CD8-positive, alpha-beta memory T cell (primary cell): ENCODE measurements at places on chromosomes 13 and 19.

DNA sequence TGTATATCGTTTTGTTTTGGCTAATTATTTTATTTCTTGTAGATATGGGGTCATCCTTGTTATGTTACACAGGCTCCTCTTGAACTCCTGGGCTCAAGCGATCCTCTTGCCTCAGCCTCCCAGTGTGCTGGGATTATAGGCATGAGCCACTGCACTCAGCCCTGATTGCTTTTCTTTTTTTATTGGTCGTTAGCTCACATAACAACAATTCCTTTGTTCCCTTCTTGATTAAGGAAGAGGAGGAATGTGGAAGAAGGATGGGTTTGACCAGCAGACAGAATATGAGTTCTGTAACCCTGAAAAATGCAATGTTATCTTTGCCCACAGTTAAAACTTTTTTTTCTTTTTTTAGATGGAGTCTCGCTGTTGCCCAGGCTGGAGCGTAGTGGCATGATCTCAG, 11.4 kb downstream of the BRME1 start:
- DNase-seq, result no peak

DNA sequence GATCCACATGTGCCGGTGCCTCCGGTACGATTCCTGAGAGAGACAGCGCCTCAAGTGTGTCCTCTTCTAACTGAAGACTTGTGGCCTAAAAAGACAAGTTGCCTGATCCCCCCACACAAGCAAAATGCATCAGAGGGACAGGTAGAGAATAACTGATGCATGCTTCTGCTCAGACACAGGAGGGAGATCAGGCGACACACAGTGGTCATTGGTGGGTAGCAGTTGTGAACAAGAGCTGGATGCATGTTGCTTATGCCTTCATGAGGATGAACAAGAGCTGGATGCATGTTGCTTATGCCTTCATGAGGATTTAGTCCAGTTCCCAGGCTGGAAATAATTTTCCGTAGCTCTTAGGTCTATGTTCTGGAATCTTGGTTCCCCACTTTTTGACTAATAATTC, 505.6 kb downstream of the MYO16 start:
- DNase-seq, result no peak

DNA sequence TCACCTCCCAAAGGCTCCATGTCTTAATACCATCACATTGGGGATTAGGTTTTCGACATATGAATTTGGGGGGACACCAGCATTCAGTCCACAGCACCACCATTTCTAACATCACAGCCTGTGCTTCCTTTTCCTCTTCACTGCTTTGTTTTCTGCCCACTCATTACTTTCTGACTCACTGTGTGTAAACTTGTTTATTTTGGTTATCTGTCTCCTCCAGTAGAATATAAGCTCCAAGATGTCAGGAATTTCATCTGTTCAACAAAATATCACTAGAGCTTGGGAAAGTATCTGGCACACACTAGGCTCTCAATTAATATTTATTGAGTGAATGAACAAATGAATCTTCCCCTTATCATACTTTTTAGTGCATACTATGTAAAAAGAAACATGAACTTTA, 152.0 kb downstream of the NUFIP1 start:
- DNase-seq, result no peak

DNA sequence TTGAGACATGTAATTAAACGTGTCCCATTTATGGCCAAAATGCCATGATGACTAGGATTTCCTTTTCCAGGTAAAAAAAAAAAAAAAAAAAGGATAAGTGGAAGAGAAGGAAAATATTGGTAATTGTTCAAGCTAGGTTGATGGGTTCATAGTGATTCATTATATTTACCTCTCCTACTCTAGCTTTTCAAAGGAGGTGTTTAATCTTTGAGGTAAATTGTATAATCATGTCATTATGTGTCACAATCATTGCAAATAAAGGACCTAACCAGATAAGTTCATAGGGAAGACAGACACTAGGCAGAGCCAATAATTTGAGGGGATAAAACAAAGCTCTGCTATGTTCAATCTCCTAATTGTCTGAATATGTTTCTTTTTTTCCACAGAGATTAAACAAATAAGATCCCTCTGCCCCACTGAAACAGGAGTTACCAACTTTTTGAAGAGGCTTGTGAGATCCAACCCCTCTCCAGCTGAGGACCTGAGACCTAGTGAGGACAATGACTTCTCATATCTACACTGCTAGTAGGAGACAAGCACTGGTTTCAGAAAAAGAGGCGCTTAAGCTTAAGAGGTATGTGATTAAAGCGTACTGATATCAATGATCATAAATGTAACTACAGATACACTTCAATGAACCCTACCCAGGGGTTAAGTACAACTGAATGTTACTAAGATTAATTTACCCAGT, 61.4 kb downstream of the USP12 start:
- DNase-seq, result no peak

DNA sequence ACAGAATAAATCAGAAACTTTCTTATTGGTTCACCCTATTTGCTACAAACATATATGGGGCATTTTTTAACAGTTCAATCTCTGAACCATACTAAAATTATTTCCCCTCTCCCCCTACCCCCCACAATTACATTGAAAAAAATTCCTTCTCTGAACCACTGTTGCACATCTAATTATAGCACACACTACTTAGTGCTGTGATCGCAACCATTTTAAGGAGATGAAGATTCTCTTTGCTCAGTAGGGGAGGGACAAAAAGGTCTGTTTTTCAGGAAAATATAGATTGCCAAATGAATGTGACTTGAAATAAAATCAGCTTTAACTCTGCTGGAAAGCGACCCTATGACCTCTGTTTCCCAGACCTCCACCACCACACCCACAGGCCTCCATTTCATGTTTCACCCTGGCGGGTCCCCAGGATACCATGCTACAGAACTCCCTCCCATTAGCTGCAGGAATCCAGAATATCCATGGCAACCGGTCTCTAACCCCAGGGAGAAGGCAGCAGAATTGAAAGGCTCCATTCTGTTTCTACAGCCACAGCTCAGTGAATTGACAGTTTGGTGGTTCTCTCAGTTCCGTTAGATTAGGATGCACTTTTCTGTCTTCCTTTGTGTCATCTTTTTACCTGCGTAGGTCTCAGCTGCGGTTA, 286.3 kb downstream of the TBC1D4 start:
- DNase-seq, result no peak

GRCh38 chr13:107216046-107216755, 648.3 kb upstream of the ARGLU1 start:
- no peak for DNase-seq

GRCh38 chr19:16017138-16017490, 59.2 kb upstream of the TPM4 start:
- no peak for DNase-seq

DNA sequence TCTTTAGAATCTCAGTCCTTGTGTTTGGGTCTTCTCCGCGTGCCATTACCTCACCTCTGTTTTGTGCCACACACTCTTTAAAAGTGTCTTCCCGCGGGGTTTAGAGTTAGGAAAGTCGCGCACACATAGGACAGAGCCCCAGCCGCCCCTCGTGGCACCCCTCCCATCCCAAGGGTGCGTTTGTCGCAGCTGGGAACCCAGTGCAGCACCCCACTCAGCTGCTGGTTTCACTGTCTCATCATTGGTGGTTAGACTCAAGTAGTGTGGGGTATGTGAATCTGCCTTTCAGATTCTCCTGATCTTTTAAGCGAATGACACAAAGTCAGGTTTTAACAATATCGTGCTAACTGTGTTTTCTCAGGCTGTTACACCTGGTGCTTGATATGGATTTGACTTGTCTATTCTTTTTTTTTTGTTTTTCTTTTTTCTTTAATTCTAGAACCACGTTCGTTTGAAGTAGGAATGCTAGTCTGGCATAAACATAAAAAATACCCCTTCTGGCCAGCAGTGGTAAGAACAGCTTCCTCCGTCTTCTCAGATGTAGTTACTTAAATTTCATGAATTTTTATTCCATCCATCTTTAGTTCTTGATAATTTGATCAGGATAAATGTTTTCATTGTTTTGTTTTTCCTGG, 19.5 kb upstream of the NDUFS7 start:
- no peak for DNase-seq

DNA sequence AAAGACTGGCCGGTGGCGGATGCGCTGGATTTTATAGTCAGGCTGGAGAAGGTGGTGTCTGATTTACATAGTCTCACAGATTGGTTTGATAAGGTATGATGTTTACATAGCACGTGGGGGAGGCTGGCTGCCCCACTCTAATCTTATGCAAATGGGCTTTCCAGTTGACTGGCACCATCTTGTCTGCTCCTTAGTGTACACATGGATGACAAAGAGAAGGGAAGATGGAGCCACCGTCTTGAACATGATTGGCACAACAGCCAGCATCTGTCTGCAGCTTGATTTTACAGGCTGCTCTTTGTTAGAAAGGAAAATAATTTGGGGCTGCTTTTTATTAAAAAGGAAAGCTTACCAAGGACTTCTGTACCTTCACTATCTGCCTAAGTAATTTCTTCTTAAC, 265.2 kb upstream of the MAB21L1 start:
- no peak for DNase-seq

GRCh38 chr19:45505996-45506245, 1.4 kb upstream of the VASP start:
- DNase-seq, result no peak
